ENCODE measurements at places on chromosomes 11 and 22.
A peak's percentile ranks its signal among the peaks of the same experiment; 100 is the strongest.

GRCh38 chr11:64181506-64182411 lies 4.2 kb upstream of the STIP1 start:
- peak; percentile 92 for DNase-seq

DNA sequence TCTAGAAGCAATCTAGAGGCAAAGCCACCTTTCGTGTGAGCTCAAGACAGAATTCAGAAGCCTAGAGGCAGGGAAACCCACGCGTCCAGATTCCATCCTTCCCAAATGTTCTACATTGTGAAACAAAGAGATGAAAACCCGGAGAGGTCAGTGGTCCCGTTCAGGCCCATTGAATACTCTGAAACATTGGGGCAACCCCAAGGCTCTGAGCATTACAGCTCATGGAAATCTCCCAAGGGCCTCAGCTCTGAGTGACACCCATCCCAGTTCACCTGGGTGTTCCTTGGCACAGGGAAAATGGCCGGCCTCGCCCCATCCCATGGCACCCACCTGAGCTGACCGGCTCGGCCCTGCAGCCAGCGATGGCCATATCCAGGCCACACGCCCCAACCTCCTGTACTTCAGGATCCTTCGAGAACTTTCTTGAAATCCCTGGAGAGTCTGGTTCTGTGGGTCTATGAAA lies 128.6 kb upstream of the FGF3 start:
- no peak for DNase-seq

- no peak for DNase-seq
These were observed 91.8 kb upstream of the UBASH3B start for GRCh38 chr11:122563761-122564160.

DNA sequence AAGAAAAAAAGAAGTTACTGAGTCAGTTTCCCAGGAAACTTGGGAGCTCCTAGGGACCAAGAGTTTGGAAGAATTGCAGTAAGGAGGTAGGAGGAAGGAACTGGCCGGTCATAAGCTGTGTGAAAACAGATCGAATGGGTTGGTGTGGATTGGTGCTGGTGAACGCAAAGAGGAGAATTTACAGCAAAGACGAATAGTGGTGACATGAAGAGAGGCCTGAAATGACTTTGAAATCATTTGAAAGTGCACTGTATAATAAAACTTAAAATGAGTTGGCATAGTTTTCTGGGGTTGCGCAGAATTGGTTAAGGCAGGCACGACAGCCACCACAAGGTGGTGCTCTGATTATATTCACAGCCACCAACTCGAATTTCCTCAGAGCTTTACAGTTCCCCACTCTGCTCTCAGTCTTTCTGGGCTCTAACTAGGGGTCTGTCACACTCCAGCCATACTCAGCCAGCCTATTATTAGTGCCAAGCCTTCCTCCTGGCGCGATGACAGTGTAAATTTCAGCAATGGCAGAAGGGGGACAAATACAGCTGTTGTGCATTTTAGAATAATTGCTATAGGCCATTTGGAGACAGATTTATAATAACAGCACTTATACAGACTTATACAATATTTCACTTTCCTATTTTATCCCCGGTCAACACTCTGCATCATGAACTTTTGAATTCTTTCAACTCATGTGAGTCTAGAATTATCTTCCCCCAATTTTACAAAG lies 8.3 kb upstream of the HTR3B start:
- peak; percentile 40 for DNase-seq

GRCh38 chr22:45686004-45686403 lies 14.4 kb downstream of the ATXN10 start:
- DNase-seq = peak; percentile 49

GRCh38 chr11:35518766-35519165 lies 6.7 kb downstream of the PAMR1 start:
- DNase-seq = peak; percentile 21

- DNase-seq = no peak
These were observed 65.7 kb downstream of the FLI1 start for GRCh38 chr11:128759597-128759996.

DNA sequence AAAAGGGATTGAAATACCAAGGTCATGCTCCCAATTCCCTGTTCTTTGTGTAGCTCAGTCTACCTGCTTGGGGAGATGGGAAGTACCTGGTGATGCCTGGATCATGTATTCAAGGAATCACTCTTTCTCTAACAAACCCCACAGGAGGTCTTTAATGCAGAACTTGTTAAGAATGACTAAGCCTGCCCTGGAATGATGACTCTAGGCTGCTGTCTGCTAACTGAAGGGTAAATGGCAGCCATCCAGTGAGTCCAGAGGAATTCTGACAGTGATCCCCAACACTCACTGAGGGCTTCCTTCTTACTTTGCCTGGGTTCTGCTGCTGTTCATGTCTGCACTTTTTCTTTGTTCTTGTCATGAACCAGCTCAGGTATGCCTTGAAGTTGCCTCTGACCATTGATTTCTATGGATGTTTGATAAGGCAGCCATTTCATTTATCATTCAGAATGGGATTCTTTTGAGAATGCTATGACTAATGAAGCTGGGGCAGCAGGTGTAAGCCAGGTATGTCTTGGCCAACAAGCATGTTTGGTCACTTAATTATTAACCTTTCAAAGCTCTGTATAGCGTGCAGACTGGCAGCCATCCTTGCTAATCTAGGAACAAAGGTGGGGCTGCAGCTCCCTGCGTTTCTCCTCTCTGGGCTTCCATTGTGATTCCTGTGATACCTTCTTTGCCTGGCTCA lies 11.4 kb downstream of the PRSS23 start:
- peak; percentile 79 for DNase-seq

- no peak for DNase-seq
These were observed 16.7 kb downstream of the ETS1 start for GRCh38 chr11:128570632-128571031.

DNA sequence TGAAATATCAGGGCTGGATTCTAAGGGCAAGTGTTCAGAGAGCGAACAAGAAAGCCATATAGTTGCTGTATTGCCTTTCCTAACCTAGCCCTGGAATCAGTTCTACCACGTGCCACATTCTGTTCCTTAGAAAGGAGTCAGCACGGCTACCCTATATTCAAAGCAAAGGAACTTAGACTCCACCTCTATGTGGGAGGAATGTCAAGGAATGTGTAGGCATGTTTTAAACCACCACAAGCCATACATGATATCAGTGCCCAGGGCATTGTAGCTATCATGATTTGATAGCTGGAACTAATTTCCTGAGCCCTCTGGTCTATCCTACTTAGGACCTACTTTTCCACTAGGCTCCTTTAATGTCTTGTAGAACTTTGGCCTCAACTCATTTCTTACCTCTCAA lies 2.5 kb upstream of the EIF4ENIF1 start:
- no peak for DNase-seq

GRCh38 chr11:121763526-121763925 lies 310.8 kb upstream of the SORL1-AS1 start:
- no peak for DNase-seq

- DNase-seq = peak; percentile 32
These were observed 214.1 kb downstream of the BUD13 start for GRCh38 chr11:116558504-116559211.

DNA sequence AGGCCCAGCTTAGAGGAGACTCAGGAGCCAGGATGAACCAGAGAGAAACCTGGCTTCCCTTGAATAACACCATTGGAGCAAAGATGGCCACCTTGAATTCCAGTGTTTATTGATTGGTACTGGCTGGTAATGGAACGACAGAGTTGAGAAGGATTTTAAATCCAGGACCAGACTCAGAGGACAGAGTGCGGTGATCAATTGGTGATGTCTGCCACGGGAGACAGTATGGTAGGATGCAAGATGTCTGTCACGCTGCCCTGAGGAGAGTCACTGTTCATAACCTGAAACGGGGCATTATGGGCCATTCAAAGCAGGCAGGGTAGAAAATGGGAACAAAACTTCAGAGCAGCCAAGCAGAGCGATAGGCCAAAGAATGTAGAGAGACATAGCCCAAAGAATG lies 55.4 kb upstream of the ISX start:
- no peak for DNase-seq

DNA sequence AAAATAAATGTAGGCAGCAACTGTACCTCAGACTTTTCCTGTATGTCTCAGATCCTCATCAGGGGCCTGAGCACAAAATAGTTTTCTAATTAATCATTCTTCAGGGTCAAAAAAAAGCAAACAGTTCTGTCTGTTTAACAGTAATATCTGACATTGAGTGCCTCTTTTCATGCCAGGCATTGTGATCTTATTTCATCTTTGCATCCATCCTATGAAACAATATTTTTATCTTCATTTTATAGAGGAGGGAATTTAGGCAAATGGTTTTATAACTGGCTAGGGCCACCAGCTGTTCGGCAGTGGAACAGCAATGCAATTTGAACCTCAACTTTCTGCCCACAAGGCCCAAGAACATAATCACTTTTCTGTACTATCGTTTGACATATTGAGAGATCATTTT lies 145.6 kb downstream of the WNT7B start:
- DNase-seq = peak; percentile 28

DNA sequence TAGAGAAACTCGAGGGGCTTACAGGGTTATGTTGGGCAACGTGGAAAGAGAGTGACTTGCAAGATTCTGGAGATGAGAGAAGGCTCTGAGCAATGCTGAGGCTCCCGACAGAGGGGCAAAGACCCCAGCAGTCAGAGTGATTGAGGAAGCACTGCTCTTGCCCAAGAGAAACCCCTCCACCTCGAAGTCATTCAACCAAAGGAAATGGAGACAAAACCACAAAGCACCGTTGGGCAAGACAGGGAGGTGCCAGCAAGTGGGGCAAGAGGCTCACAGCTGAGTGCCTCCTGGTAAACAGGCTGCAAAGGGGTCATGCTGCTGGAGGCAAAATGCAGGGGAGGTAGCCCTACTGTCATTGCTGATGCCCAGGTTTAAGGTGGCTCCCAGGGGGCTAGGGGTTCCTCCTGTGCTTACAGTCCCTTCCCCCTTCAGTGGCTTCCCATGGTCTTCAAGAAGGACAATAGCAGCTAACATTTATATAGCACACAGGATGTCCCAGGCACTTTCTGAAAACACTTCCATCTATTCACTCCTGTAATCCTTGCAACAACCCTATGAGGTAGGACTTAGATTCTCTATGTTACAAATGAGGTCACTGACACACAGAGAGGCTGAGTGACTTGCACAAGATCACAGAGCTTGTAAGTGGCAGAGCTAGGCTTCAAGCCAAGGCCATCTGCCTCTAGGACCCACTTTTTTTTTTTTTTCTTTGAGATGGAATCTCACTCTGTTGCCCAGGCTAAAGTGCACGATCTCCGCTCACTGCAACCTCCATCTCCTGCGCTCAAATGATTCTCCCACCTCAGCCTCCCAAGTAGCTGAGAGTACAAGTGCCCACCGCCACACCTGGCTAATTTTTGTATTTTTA lies 18.1 kb upstream of the MYH9 start:
- DNase-seq = no peak

DNA sequence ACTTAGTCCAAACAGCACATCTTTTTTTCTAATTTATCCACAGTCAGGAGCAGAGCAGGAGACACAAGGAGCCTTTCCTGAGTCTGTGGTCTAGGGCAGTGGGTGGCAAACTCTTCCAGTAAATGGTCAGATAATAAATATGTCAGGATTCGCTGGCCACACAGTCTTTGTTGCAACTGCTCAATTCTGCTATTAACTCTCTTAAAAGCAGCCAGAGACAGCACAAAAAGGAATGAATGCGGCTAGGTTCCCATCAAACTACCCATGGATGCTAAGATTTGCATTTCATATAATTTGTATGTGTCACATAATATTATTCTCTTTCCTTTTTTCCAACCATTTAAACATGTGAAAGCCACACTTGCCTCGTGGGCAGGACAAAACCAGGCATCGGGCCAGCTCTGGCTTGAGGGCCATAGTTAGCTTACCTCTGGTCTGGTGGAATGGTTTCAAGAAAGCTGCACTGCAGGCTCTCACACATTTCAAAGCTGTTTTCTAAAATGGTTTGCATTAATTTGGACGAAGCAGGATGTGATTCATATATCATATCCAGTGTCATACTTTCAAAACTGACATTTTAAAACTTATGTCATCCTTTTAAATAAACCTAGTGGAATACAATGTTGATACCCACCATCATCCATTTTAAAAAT lies 64.7 kb upstream of the CD5 start:
- DNase-seq = peak; percentile 1

DNA sequence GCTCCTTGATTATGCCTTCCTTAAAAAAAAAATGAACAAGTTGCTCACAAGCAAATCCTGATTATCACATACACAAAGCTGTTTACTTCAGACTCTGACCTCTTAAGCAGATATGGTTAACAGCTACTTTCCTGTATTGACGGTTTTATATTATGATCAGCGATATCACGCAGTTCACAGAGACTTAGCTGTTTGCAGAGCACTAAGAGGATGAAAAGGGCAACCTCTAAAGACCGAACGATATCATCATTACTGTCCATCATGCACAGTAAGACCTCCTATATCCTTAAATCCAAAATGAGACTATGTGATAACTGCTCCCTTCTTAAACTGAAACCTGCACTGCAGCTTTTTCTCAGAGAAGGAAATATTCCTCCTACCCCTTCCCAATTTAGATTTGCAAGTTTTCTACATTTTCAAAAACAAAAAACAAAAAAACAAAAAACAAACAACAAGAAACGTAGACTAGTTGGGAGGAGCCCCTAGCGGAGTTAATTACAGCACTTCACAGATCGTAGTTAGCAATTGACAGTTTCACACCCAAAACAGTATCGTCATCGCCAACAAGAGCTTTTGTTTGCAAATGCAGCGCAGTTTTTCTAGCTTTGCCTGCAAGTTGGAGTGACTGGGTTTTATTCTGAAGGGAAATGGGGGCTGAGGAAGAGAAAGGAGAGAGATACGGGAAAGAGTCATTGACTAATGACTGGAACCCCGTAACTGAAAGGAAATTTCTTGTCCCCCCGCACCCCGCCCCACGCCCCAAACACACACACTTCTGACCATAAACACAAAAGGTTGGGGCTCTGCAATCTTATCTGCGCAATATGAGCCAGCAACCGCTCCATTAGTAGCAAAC lies 1.2 kb downstream of the DDX6 start:
- peak; percentile 36 for DNase-seq

Data from fibroblast of mammary gland (primary cell).